ENCODE measurements at places on chromosomes 7 and 10.

GRCh38 chr10:102781921-102782557 lies 38.3 kb downstream of the WBP1L start:
- no peak for DNase-seq

DNA sequence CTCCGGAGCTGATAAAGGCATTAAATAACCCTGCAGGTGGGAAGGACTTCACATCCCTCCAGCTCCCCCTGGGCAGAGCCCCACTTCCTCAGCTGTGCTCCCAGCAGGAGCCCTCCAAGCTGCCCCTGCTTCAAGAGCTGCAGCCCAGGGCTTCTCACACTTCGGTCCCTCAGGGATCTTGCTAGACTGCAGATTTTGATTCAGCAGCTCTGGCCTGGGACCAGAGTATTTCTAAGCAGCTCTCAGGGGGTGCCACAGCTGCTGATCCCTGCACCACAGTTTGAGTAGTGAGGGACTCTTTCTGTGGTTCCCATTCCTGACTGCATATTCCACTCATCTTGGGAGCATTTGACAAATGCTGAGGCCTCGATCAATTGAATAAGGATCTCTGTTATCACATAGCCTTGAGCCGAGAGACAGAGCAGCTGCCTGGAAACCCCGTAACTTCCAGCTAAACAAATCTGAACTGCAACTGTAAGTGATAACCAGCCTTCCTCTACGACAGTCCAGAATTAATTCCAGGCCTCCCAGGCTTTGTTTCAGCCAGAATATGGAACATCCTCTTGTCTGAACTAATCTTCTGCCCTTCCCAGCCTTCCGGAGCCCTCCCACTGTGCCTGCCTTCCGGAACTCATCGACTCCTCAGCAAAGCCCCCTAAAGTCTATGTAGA lies 161.4 kb downstream of the CCDC3 start:
- no peak for DNase-seq

DNA sequence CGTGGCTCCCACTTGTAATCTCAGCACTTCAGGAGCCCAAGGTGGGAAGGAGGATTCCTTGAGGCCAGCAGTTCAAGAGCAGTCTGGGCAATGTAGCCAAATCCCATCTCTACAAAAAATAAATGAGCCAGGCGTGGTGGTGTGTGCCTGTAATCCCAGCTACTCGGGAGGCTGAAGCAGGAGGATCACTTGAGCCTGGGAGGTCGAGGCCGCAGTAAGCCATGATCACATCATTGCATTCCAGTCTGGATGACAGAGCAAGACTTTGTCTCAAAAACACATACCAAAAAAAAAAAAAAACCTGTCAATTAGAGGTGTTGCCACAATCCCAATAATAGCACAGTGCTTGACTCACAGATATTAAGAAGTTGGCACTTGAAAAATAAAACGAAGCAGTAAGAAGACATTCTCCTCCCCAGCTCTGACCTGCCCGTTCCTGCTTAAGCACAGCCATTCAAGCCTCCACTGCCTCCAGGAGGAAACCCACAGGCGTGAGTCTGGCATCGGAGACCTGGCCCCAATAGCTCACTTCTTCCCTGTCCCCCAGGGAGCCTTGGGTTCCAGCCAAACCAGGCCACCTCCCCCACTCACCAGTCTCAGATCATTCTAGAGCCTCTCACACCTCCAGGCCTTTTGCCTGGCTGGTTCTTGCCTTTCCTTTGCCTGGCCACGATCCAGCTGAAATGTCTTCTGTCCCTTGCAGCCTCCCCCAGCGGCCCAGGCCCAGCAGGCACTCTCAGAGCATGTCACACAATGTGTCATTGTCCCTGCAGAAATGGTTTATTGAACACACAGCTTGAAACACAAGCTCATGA lies 45.3 kb upstream of the GTF2I start:
- no peak for DNase-seq

DNA sequence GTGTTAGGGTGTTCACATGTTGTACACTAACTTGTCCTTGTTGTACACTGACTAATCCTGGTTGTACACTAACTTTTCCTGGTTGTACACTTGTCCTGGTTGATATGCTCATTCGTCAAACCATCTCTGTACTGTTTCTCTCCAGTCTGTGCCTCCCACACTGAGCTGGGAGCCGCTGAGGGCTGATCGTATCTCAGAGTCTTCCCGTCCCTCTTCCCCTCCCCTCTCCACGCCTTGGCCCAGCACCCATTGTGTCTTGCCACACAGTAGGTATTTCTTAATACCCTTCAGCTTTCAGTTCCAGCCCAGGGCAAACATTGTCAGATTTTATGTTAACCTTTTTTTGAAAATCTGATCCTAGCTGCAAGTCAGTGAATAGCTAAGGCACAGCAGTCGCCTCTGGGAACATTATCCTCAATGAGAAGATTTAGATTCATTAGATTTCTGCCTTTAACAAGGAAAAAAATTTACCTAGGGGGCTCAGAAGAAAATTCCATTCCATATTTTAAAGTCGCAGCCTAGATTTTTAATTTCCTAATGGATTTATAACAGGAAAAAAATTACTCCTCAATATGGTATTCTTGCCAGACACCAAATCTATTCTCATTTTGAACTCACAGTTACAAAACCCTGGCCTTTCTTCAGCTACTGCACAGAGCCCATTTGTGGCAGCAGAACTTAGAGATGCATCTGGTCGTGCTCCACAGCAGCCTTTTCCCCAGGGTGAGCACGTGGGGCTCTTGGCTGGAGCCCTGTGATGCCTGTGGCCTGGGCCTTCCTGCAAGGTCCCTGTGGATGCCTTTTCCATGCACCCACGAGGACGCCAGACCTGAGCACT lies 33.0 kb upstream of the CHST15 start:
- no peak for DNase-seq

- DNase-seq = no peak
Measured at GRCh38 chr7:87318741-87319140, 26.7 kb upstream of the CROT start.

DNA sequence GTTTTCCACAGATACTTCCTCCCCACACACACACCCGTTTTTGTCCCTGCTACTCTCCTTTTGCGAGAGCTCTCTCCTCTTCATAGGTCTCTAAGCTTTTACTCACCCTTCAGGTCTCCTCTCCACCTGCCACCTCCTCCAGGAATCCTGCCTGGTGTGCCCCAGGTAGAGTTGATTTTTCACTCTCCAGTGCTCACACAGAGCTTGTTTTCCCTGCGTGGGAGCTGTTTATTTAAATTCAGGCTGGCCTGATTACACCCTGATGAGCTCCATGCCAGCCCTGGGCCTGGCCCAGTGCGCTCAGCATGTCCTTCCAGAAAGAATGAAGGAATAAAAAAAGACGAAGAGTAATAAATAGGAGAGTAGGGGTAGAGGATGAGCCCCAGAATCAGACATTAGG lies 7.5 kb upstream of the CLDN4 start:
- DNase-seq = no peak

GRCh38 chr7:3140834-3141233 lies 97.2 kb upstream of the CARD11 start:
- no peak for DNase-seq

- DNase-seq = no peak
Measured at GRCh38 chr10:77872151-77872946, 54.2 kb downstream of the DLG5 start.

DNA sequence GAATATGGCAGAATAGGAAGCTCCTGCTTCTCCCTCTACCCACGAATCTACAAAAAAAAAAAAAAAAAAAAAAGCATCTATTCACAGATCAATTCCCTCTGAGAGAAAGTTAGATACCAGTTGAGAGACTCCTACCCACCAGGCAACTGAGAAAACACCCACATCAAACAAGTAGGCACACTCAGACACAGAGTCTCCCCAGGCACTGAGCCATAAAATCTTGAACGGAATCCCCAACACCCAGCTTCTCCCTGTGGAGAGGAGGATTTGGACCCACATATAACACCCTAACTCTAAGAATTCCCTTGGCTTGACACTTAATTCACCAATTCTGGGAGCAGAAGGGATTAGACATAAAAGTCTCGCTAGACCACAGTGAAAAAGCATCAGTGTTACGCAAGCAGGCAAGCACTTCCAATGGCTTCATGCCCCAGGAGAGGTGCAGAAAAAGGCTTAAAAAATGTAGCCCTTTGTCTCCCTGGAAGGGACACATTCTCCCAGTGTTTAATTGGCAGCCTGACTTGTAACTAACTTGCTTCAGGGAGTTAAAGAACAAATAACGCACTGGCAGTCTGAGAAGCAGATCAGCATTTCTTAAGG lies 192.2 kb downstream of the ELAPOR2 start:
- DNase-seq = no peak

DNA sequence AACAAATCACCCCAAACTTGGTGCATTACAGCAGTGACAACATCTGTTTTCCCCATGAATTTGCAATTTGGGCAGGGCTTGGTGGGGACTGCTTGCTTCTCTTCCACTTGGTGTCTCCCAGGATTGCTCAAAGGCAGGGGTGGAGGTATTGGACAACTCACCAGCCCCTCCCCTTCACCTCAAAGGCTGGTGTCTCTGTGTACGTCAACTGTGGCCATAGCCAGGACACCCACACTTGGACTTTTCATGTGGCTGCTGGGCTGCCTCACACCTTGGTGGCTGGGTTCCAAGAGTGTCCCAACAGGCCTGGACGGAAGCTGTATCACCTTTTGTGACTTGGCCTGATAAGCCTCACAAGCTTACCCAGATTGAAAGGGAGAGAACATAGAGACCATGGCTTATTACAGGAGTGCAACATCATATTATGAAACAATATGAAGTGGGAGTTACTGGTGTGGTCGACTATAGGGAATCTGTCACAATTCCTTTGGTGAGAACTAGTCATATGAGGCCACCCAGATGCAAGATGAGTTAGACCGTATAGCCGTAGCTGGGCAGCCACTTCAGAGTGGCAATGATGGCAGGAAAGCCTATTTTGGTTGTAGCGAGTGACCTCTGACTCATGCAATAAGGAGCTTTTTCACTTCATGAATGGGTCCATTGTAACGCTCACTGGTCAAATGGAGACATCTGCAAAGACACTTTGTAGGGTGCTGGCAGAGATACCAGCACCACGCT lies 187.6 kb upstream of the ITGB1 start:
- DNase-seq = no peak

GRCh38 chr7:117818232-117818631 lies 55.0 kb downstream of the CTTNBP2 start:
- DNase-seq = no peak

DNA sequence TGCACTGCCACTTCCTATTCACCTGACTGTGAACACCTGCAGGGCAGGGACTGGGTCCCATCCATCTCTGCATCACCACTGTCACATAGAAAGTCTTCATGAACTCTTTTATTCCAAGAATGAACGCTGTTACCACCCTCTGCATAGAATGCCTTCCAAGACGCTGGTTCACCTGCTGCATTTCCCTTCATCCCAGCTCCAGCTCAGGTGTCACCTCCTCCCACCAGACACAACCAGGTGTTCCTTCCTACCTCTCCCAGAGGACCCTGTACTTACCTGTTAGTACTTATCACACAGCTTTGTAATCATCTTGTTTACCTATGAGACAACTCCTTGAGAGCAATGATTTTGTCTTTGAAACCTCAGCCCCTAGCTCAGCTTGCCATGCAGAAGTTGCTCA lies 31.1 kb downstream of the SORBS1 start:
- DNase-seq = no peak

DNA sequence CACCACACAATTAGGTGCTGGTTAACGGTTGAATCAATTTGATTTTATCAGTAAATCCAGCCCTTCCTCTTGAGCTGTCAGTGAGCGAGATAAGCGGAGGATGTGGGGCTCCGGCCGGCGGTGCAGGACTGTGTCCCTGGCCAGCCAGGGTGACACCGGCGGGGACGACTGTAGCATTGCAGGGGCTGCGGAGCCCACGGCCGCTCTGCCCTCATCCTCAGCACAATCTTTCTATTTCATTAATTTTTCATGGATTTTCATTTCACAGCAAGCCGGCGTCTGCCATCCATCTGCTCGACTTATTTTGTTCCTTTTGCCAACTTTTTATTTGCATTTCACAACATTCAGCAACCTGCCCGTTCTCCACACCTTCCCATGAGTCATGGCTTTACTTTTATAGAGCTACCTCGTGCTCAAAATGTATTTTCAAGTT lies 4.7 kb downstream of the ADARB2 start:
- no peak for DNase-seq

GRCh38 chr7:40916813-40917212 lies 782.0 kb downstream of the SUGCT start:
- DNase-seq = no peak

GRCh38 chr7:98509836-98510235 lies 107.2 kb upstream of the NPTX2 start:
- DNase-seq = no peak

Measured in AG04450 (cell line).